ENCODE measurements at places on chromosomes 5 and 9.

DNA sequence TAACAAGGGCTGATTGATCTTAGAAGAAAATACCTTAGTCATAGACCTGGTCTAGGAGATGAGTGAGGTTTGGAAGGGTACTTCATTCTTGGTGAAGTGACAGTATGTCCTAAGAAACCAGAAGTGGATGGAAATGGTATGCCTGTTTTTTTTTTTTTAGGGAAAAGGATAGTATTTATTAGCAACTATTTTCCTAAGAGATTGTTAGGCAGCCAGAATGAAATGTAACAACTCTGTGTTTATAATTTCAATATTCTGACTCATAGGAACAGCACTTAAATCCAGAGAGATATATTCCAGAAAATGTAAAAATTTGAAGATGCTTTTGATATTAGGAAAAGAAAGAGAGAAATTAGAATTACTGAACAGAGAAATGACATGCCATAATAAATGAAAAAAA, 21.2 kb upstream of the ARL14EPL start:
- DNase-seq, result no peak

- no peak for DNase-seq
Observed at GRCh38 chr9:84829471-84829870, 159.9 kb downstream of the NTRK2 start.

GRCh38 chr5:171629628-171630349, 155.8 kb upstream of the SMIM23 start:
- peak; percentile 80 for DNase-seq

- DNase-seq, result no peak
Observed at GRCh38 chr5:32069396-32069795, 104.7 kb downstream of the GOLPH3 start.
